Fibroblast of upper back skin (primary cell): ENCODE measurements at places on chromosomes 16 and 17.

- DNase-seq: peak; percentile 63
These were observed 31.0 kb upstream of the RHOT1 start for GRCh38 chr17:32111141-32111771.

DNA sequence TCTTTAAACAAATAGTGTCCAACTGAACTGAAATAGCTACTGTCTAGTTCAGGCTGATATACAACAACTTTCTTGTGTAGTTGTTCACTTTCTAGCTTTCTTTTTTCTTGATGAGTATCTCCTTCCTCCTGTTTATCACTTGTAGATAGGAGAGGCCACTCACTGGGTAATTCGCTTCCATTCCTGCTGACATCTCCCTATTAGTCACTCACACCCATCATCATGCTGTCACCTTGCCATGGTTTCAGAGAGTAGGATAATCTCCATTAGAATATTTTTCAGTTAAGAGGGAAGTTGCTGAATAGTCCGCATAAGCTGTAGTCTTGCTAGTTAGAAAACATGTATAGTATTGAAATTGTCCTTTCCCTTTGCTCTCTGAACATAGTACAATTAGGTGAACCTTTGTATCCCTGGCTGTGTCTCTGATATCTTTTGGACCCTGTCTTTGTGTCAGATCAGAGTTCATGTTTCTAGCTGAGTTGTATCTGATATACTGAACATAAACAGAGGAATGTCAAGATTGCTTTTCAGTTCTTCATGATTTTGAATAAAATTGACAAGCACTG lies 64.4 kb upstream of the RASL10B start:
- DNase-seq: no peak

DNA sequence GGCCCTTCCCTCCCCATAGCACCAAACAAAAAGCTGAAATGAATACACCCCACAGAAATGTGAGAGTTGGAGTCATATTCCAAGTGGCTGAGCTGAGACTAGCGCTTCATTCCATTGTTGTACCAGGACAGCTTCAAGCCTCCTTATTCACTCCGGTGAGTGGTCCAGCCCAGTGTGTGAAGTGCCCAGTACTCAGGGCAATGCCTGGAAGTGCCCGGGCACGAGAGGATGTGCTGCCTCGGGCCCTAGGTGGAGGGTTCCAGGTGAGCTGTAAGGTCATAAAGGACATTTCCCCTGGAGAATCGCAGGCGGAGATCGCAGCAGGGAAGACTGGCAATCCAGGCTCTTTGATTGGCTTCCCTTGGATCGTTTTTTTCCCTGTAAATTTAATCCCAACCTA lies 5.4 kb upstream of the CYLD start:
- DNase-seq: no peak

- no peak for DNase-seq
These were observed 10.9 kb downstream of the HDAC5 start for GRCh38 chr17:44112284-44113280.

DNA sequence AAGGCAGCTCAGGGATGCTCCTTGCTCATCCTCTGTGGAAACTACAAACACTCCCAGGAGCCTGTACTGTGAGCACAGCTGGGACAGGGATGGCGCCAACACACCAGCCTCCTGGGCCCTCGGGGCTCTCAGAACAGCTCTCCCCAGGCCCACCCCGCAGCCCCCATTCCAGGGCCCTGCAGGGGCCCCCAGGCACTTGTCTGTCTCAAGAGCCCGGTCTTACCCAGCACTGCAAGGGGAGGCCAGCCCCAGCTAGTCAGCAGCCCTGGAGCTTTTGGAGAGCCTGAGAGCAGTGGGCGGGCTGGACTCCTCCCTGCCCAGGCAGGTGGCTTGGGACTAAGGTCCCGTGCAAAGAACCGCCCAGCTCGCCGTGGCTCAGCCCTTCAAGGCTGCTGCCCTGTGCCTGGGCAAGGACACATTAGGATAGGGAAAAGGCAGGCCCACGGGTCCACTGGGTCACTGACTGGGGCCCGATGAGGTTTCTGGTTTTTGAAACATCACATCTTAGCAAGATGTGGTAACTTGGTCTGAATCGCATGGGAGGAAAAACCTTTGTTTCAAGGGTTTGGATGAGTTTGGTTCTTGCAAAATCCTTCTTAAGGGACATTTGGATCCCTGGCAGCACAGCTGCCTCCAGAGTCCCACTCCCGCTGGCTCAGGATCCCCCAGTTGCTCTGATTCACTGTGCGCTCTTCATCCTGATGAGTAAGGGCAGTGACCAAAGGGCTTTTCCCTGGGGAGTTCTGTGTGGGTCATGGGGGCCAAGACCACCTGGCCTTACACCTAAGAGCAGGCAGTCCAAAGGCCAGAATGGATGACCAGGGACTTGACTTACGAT lies 2.8 kb downstream of the DNASE1L2 start:
- no peak for DNase-seq
